ENCODE measurements at places on chromosomes 2 and 18.

- no peak for DNase-seq
Measured at GRCh38 chr2:151974988-151975387, 123.9 kb downstream of the CACNB4 start.

GRCh38 chr2:85481818-85482777, 56.9 kb upstream of the MAT2A start:
- no peak for DNase-seq

GRCh38 chr2:151999053-151999452, 99.8 kb downstream of the CACNB4 start:
- peak; percentile 47 for DNase-seq

GRCh38 chr2:8819194-8819593, 18.2 kb downstream of the KIDINS220 start:
- peak; percentile 23 for DNase-seq

- no peak for DNase-seq
Measured at GRCh38 chr2:5253263-5253662, 438.9 kb upstream of the SOX11 start.

DNA sequence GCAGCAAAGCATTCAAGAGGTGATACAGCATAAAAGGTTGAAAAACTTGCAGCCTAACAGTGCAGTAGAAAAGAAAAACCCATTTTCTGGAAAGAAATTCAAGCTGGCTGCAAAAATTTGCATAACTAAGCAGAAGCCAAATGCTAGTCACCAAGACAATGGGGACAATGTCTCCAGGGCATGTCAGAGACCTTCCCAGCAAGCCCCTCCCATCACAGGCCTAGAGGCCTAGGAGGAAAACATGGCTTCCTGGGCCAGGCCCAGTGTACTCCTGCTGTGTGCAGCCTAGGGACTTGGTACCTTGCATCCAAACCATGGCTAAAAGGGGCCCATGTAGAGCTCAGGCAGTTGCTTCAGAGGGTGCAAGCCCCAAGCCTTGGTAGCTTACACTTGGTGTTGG, 405.1 kb upstream of the CYRIA start:
- DNase-seq: no peak

GRCh38 chr2:29762239-29762638, 159.1 kb downstream of the ALK start:
- DNase-seq: no peak

DNA sequence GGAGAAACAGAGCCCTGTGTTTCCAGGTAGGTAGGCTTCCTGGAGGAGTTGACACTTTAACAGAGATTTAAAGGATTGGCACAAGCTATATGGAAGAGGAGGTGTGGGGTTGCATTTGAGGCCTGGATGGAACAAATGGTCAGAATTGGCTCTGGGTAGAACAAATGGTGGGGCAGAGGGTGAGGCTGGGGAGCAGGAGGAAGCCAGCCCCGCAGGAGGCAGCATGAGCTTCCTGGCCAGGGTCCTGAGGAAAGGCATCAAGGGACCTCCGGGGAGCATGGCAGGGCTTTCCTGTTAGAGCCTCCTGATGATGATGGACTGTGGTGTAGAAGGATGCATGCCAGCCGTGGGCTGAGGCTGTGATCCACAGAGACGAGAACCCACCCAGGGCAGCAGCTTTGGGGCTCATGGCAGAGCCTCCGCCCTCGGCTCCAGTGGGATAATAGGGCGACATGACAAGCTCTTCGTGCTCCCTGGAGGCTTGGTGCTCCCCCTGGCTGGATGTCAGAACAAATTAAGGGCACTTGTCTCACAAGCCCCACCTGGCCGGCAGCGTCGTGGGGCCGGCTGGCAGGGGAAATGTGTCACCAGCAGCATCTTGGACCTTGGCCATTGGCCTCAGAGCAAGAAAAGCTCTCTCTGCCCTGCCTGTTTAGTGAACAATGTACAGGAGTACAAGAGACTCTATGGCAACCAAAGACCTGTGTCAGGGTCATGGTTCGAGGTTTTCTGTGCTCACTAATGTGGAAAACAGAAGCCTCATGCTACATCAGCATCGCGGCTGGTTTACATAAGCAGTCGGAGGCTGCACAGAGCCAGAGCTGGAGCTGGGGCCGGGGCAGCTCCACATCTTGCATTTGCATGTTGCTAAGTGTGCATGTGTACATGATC, 153.5 kb downstream of the MYCN start:
- DNase-seq: no peak

- no peak for DNase-seq
Measured at GRCh38 chr2:143948710-143949109, 571.2 kb downstream of the ZEB2 start.

DNA sequence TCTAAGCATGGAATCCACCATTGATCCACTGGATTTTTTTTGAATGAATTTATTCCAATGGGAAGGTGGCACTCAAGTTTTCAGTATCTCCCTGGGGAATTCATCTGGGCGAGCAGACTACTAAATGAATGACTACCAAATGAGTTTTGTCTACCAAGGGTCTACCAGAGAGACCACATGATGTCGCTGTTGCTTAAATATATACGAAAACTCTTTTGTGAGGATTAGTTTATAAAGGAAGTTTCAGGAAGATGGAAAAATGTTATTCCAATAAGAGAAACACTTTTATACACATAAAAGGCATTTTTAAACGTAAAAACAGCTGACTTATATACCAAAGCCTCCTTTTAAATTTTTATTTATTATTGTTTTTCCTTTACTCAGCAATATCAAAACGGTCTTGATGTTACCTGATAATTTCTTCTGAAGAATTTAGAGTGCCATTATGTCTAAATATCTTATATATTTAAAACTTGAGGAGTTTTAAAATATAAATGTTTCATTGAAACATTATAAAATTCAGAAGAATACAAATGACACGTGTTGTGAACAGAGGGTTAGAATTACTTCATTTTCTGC, 139.7 kb downstream of the HRH4 start:
- peak; percentile 73 for DNase-seq

- no peak for DNase-seq
Measured at GRCh38 chr2:141748616-141749015, 382.2 kb downstream of the LRP1B start.

GRCh38 chr2:85327822-85328617, at the start of gene TGOLN2:
TGOLN2 (minus strand) TSS chr2:85327989; CDS start chr2:85327962, 27 bp downstream.
- DNase-seq: peak; percentile 92

GRCh38 chr2:43427032-43427424, 168.8 kb downstream of the THADA start:
- no peak for DNase-seq

- no peak for DNase-seq
Measured at GRCh38 chr2:134324430-134324829, 70.6 kb downstream of the MGAT5 start.

- peak; percentile 2 for DNase-seq
Measured at GRCh38 chr2:211035548-211036185, 479.3 kb downstream of the CPS1 start.

- no peak for DNase-seq
Measured at GRCh38 chr2:240441326-240441992, 6.0 kb downstream of the GPC1 start.

GRCh38 chr2:143513081-143513480, 383.9 kb downstream of the ARHGAP15 start:
- DNase-seq: peak; percentile 78

DNA sequence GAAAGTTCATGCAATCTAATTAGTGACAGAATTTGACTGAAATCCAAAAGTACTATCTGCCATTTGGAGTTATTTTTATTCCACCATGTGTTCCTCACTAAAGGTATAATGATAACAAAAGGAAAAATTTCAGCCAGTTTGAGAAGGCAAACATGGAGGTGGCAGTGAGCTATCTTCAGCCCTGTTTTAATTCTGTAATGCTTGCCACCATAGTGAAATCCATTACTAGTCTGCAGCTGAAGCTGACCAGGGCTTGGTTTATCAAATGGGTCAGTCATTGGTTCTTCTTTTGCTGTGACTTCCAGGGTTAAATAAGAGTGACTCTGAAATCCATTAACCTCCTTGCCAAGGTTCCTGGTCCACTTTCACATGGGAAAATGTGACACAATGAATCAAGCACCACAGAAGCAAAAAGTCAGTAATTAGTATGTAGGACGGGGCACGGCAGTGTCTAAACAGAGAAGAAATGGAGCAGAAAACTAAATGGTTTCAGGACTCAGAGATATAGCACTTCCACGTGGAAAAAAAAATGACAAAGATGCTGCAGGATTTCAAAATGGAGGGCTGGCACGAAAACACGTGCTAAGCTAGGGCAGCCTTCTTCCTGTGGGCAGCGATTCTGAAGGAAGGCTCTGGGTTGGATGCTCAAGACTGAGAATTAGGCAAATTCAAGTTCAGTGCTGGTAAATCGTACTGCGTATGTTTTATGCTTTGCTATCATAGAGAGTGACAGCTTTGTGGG, 87.2 kb downstream of the EPHA4 start:
- DNase-seq: peak; percentile 17

DNA sequence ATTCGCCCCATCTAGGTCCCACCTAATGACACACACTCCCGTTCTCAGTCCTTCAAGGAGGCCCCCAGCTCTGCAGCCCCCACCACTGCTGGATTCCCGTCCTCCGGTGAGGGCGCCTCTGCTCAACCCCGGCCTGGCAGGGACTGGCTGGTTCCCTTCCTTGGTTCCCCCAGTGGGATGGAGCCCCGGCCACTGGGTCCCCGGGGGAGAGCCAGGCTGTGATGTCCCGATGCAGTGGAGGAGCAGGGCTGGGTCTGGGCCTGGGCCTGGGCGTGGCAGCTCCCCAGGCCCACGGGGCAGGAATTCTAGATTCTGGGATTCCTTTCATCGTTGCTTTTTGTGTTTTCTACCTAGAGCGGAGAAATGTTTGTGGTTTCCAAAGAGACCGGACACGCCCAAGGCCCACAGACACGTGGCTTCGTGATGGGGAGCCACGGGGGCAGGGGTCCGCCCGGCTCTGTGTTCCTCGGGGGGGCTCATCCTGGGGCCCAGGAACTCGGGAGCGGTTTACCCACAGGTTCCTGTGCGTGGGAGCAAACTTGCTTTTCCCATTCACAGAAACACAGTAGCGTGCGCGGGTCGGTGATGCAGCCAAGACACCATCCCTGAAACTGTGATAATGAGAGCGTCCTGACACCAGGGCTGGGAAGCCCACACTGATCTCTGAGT, 67.0 kb downstream of the SLC66A2 start:
- DNase-seq: no peak

- DNase-seq: no peak
Measured at GRCh38 chr18:45006934-45007333, 326.2 kb downstream of the SETBP1 start.

DNA sequence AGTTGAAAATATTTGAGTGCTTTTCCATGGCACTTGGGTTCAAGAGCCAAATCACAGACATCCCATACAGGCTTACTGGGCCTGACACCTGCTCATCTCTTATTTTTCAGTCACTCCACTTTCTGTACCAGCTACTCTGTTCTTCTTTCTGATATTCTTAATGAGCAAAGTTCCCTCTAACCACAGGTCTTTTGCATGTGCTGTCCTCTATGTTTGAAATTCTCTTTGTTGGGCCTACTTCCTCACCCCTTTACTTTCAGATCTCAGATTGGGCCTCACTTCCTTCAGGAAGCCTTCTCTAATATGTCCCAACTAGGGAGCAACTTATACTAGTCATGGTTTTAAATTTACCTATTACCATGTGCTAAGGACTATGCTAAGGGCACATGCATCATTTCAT, 81.8 kb upstream of the RBMS1 start:
- no peak for DNase-seq

DNA sequence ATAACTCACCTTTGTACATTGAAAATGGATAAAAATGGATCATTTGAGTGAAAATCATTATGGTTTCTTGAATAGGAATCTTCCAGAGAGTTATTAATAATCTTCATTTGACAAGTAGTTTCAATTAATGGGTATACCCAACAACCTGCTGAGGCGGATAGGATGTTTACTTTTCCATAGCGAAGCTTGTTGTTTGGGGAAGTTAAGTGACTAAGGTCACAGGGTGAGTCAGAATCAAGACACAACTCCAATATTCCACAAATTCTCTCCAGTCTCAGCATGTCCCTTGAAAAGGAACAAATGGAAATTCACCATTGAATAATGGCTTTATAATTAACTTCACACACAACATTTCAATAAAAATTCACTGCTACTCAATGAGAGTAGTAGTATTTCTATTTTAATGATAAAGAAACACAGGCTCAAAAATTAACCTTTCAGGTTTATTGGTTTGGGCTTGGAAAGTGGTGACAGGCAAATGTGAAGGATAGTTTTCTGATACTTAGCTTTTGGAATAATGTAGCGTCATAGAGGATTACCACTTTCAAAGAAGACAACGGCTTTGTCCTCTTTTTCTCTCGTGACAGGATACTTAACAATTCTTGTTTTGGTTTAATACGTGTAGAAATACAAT, 211.3 kb downstream of the GPD2 start:
- DNase-seq: no peak

DNA sequence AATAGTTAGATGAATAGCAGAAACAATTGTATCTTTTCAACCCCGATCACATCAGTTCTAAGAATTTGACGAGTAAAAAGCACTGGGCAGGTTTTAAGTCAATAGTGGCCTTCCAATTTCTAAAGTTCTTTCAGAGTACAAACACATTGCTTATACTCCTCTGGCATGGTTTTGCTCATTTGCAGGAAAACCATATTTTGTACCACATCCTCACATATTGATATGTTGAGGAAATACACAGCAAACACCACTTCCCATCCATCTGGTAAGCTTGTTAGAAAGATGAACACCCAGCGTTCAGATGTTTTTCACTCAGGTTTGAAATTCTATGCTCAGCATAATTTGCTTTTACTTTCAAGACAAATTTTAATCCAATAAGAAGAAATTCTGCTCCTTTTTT, 344.6 kb upstream of the ACVR2A start:
- DNase-seq: no peak

DNA sequence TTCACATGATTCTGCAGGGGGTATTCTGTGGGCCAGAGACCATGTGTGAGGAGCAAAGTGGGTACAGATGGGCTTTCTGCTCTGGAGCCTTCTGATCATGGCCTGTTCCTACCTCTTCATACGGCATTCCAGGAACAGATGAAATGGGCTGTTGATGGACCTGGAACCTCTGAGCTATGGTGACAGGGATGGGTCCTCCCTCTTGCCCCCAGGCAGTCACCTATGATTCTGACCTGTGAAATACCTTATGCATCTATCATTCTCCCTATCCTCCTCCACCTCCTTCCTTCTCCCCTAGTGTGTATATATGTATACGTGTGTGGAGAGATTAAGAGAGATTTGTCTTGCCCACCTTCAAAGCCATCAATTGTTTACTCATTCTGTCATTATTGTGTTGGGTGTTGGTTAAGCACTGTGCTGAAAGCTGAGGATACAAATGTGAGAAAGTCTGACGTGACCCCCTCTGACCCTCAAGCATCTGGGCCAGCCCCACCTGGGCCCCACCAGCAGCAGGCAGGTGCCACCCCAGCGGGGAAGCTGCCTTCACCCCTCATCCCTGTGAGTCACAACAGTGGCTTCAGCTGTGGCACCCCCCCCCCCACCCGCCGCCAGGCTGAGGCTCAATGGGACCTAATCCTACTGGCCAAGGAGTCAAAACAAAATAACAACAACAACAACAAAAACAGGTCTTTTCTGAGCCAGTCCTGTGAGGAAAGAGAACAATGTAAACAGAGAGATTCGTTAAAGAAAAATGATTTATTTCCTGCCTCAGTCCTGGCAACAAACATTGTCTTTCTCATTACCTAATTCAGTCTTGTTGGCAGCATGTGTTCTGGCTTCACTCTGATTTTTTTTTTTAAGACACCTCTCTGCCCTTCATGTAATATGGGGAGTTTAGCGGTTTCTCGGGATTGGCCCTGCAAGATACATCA, 103.8 kb upstream of the CDC42EP3 start:
- DNase-seq: no peak

GRCh38 chr2:84846741-84847142, 34.1 kb downstream of the TRABD2A start:
- no peak for DNase-seq
